ENCODE measurements at places on chromosomes 5 and 9.

DNA sequence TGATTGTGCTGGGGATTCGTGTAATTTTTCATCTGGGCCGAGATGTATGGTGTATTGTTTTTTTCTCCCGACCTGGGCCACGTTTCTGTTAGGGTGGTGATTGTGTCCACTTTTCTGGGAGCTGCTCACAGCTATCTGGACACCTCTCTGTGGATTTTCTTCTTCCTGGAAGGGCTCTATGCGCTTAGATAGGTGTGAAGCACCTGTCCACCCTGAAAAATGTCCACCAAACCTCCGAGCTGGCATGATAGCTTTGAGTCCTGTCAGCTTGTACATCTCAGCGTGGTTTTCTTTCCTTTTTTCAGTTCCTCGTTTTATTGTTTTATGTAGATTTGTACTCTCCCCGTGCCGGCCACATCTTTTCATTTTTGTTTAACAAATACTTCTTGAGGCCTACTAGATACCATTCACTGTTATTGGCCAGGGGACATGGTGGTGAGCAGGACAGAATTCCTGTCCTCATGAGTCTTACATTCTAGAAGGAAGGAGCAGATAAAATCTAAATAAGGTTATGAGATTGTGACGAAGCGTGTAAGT is 1.1 kb downstream of the UGCG start:
- DNase-seq, result no peak

GRCh38 chr5:176648474-176649194 is 1.4 kb downstream of the TSPAN17 start:
- DNase-seq, result no peak

GRCh38 chr5:9301200-9301599 is 244.7 kb downstream of the SEMA5A start:
- DNase-seq, result no peak

- no peak for DNase-seq
These were observed 69.4 kb upstream of the TBC1D2 start for GRCh38 chr9:98324801-98325200.

GRCh38 chr9:102514541-102514940 is 480.6 kb upstream of the CYLC2 start:
- no peak for DNase-seq

Data from right kidney (tissue), 9 donors.